Articular chondrocyte of knee joint (primary cell): ENCODE measurements at places on chromosomes 1 and 21. TPM values are rescaled to one million over a fixed set of nuclear protein-coding genes. Genes with fewer than 3 reads are reported as not detected.

Gene CDC42BPA
- 80.6 and 91.7 TPM in 2 replicates for total RNA-seq

Gene PCP4L1
- not detected in 2 replicates for total RNA-seq

Gene LCE1D
- total RNA-seq = not detected in 2 replicates

Gene HCRTR1
- total RNA-seq = not detected in 2 replicates

Gene TCP10L
- total RNA-seq = 0.22 and 0.39 TPM in 2 replicates

Gene KIAA0040
- 1.3 and 2.8 TPM in 2 replicates for total RNA-seq

Gene KIF17
- total RNA-seq = 0.26 and 0.43 TPM in 2 replicates

Gene NR1I3
- total RNA-seq = not detected in 2 replicates

Gene TBX19
- total RNA-seq = 1.4 and 1.6 TPM in 2 replicates

Gene TMIGD3
- 0.13 and 0.54 TPM in 2 replicates for total RNA-seq

Gene KIF14
- 4.3 and 6.1 TPM in 2 replicates for total RNA-seq
